ENCODE measurements at places on chromosomes 11 and 22.

DNA sequence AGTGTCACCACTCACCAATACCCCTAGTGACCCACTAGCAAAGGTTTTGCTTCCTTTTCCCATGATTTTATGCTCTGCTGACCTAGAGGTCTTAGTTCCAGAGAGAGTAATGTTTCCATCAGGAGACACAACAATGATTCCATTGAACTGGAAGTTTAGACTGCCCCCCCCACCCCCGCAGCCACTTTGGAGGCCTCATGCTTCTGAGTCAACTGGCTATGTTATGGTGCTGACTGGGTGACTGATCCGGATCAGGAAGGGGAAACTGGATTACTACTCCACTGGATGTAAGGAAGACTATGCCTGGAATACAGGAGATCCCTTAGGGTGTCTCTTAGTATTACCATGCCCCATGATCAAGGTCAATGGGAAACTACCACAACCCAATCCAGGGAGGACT, 633.6 kb downstream of the OPCML start:
- DNase-seq = no peak

DNA sequence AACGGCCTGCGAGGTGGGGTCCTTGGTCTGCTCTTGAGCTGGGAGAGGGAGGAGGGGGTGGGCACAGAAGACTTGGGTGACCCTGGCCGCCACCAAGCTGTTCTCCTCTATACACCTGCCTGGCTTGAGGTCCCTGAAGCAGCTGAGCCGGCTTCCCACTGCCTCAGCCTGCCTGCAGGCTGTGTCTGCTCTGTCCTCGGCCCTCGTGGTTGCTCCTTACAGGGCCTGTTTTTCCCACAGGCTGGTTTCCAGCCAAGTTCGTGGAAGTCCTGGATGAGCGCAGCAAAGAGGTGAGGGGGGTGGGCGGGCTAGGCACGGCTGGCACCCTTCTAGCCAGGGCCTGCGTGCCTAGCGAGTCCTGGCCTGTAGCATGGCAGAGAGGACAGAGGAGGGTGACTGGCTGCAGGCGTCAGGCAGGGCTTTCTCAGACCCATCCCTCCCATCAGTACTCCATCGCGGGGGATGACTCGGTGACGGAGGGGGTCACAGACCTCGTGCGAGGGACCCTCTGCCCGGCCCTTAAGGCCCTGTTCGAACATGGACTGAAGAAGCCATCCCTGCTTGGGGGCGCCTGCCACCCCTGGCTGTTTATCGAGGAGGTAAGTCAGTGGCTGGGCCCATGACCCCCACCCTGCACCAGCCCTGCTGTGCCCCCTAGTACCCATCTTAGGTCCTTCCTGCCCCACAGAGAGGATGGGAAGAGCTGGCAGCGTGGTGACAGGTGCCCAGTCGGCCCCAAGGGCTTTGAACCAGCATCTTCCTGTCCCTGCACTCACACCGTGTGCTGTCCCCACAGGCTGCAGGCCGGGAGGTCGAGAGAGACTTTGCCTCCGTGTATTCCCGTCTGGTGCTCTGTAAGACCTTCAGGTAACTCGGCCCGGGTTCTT, 37.7 kb downstream of the SGSM3 start:
- DNase-seq = peak; percentile 24

DNA sequence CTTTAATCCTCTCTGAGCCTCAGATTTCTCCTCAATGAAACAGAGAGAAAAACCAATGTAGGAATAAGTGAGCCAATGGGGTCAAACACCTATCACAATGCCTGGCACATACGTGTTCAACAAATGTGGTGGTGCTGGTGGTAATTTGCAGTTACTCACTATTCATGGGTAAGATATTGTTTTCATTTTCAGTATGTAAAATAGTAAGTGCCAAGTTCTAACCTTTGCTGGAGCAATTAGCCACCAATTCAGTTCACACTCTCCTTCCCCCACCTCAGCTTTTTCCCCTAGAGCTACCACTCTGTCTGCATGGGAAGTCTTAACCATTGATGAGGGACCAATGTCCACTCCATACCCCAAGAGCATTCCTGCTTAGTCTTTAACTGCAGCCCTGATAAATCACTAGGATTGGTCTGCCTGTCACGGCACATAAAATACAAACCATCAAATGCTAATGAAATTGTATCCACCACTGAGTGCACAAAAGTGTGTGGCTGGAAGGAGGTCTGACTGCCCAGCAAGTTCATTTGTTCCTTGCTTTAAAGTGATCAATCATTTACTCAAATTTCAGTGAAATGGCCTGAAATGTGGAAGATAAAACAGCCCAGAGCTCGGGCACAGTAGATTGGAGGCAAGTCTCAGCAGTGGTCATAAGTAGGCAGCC, 187.4 kb upstream of the API5 start:
- no peak for DNase-seq

DNA sequence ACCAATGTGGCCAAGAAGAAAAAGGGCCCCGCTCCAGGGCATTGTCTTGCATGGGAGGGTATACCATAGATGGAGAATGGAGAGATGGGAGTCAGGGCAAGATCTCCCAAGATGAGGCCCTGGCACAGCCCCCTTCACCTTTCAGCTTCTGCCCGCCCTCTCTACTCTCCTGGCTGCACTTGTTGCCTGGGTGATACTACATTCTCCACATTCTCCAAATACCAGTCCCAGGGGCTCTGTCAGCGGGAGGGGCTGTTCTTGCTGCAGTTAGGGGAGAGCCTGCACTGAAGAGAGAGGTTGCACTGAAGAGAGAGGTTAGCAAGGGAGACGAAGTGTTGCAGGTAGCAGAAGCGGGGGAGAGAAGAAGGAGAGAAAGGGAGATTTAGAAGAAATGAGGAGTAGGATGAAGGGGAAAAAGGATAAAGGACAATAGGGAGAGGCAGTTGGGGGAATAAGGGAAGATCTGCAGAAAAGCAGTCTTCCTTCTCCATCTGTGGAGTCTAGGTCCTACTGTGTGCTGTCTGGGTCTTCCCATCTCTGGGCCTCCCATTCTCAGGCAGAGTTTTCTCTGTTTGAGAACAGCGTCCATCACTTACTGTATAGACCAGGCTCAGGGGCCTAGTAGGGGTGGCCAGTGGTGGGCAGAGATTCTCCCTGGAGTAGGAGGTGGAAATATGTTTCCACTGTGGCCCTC, 8.0 kb downstream of the PHLDB1 start:
- DNase-seq = no peak

GRCh38 chr11:130606781-130607511, 158.5 kb downstream of the ADAMTS15 start:
- no peak for DNase-seq

Data from RWPE1 (cell line).